ENCODE measurements at places on chromosomes 2 and 18.

- no peak for DNase-seq
Observed at GRCh38 chr2:128012698-128013097, 15.2 kb downstream of the SAP130 start.

DNA sequence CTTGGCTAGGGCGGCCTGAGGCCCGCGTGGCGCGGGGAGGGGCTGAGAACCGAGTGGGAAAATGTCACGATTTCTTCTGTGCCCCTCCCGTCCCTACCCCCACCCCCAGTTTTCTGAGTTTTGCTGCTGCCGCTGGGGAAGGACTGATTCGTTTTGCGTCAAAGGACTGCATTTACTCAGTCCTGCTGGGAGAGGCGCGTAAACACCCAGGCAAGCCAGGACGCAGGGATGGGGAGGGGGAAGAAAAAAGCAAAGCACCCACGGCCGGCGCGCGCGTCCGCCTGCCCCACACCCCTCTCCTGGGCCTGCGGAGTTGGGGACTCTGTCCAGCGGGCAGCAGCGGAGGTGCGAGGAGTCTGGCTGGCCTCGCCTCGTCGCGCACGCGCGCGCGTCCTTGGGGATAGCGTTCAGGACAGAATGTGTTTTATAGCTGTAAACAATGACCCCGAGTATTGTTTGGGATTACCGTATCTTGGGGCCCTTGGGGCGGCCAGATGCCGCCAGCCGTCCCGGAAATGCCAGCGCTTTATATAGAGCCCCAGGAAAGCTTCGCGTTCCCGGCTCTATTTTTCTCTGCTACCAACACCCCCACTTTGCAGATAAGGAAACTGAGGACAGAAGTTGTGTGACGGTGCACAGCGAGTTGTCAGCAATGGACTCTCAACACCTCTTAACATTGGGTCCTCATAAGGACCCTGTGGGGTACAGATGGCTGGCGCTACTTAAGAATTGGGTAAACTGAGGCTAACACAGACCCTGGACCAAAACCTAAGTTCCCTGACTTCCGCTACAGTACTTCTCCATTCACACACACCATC is 1.7 kb upstream of the FOSL2 start:
- no peak for DNase-seq

DNA sequence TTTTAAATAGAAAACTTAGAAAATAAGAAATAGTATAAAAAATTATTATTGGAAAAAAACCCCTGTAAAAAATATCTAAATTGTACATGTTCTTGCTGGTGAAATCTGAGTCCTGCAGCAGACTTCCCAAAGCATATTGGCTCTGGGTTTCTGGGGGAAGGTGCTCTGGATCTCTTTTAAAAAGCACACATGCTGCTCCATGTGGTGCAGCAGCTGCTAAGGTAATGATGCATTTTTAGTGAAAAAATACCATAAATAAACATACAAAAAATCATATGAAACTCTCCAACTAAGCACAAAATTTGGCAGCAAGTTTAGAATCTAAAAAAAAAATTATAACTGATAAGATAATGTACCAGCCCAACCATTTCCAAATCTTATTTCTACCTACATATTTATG is 216.5 kb downstream of the GPD2 start:
- DNase-seq: peak; percentile 54

DNA sequence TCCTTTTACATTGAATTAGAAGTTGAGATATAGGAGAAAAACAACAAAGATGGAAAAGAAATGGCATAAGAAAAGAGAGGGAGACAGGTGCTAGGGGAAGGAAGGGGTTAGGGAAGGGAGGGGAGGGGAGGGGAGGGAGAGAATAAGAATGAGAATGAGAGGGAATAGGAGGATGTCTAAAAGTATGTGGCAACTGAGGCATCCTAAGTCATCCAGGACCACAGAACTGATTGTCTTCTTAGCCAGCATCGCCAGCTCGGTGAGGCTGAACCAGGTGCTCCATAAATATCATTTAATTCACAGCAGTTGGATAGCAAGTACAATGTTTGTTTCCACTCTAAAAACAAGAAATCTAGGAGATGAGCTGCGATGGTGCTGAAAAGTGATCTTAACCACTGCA is 393.5 kb downstream of the TMEM182 start:
- DNase-seq: no peak

- peak; percentile 18 for DNase-seq
Observed at GRCh38 chr2:27494944-27495554, at the start of gene FNDC4. FNDC4 (minus strand) TSS chr2:27495200; CDS start chr2:27494679, 521 bp downstream.

- no peak for DNase-seq
Observed at GRCh38 chr2:142841788-142842187, 35.7 kb upstream of the KYNU start.

GRCh38 chr2:27271631-27272340 is 3.4 kb upstream of the DNAJC5G start:
- no peak for DNase-seq

DNA sequence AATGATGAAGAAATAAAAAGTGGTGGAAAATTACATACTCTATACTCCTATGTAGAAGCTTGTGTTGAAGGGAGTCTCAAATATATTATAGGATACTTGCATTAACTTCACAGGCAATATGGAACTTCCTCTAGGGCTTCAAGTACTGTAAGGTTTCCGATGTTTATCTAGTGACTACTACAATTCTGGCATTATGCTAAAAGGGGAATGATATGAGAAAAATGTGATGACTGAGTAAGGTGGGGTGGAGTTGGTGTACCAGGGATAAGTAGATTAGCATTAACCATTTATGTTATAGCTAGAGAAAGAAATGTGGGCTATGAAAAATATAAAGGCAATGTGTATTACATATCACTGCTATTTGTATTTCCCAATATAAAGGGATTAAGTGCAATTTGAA is 229.5 kb downstream of the DCC start:
- DNase-seq: no peak

GRCh38 chr2:226440127-226440918 is 359.3 kb downstream of the IRS1 start:
- DNase-seq: no peak

DNA sequence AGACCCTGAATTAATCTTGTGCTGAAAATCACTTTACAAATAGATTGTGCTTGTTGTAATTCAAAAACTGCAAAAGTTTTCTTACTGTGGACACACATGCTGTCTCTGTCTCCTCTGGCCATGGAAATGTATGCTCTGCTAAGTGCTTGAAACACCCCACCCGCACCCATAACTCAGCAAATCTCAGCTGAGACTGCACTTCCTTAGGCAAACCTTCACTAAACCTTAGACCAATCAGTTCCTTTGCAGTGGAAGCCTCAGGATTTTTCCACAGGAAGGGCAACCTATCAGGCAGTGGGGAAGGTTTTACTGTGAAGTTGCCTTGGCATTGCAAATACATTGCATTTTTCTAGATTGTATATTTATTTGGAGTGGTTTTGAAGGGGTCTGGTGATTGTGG is 62.2 kb upstream of the PLA2R1 start:
- no peak for DNase-seq

DNA sequence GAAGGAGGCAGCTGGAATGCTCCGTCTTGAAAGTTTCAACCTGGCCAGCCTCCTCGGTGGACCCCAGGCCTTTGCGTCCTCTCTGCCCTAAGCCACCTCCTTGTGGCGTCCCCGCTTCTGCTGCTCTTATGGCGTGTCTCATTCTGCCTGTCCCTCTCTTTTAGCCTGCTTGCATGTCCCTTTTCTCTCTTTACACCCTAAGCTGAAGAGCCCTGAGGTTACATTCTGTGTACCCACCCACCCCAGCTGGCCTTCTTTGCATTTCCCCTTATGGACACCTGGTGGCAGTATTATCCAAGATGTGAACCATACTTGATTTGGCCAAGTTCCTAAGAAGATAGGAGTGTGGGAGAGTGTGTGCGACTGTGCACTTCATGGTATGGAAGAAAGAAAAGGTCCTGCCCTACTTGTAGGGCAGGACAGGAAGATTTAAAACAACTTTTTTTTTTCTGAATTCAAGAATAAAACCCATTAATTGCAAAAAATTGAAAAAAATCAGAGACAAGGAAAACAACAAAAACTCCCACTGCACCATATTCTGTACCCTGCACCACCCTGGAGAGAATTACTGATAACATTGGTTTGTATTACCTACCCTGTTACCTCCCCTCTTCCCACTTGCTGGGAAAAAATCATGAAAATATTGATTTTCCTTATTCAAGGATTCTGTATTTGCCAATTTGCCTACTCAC is 77.4 kb downstream of the DYSF start:
- peak; percentile 60 for DNase-seq

GRCh38 chr2:152497481-152498052 is 162.6 kb downstream of the FMNL2 start:
- no peak for DNase-seq

GRCh38 chr2:196640031-196640548 is 575 bp downstream of the CCDC150 start:
- no peak for DNase-seq

DNA sequence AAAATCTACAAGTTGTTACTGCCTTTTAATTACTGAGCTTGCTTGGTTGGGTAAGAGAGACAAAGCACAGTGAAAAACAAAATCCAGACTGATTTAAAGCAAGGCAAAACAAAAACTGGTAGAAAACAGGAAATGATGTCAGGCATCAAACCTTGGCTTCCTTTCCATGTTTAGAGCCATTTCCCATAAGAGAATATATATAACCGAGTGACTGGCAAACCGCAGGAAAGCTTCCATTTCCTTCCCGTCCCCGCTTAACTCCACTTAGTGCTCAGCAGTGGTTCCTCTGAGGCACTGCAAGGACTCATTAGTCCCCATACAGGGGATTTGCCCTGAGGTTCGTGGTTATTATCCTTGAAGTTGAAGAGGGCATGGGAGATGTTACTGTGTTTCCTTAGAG is 446.3 kb downstream of the LPIN1 start:
- no peak for DNase-seq

GRCh38 chr2:217370391-217370790 is 510.5 kb upstream of the TNP1 start:
- no peak for DNase-seq

All from NCI-H1694 (cell line).